SJSA1 (cell line): ENCODE measurements at places on chromosomes 11 and 22.

DNA sequence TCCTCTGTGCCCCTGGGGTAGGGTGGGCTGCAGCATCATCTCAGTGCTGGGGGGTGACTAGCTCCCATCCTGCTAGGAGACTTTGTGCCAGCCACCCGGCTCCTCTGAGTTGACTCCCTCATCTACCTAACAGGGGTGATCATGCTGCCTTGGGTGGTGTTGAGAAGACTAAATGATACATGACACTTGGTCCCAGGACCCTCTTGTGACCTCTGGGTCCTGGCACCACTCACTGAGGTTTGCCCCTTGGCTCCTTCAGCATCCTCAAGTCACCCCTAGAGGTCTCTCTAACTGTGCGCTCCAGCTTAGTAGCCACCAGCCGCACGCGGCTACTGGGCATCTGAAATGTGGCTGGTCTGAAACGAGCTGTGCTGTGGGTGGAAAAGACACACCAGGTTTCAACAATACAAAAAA, 72.1 kb downstream of the LRRC32 start:
- no peak overlapping the region for H3K4me3 ChIP-seq
- DNase-seq = peak; percentile 48
- H3K27ac ChIP-seq = peak overlapping the region; percentile 49
- no peaks in the 10 kb centered on the region for H3K36me3 ChIP-seq
- H3K27me3 ChIP-seq = no peaks in the 10 kb centered on the region

GRCh38 chr11:35907648-35908431, 36.0 kb upstream of the LDLRAD3 start:
- no peaks in the 10 kb centered on the region for H3K27me3 ChIP-seq
- peaks cover 54% of the 10 kb centered on the region for H3K4me1 ChIP-seq
- peak; percentile 68 for DNase-seq
- no peak overlapping the region for H3K4me3 ChIP-seq
- no peaks in the 10 kb centered on the region for H3K36me3 ChIP-seq
- H3K27ac ChIP-seq = 0 out of 2 replicates have a peak overlapping the region, but pooled peaks have one; percentile 23

- no peak within 1 kb of the TSS for H3K4me3 ChIP-seq
- no peak for DNase-seq
Measured at GRCh38 chr11:60866911-60867870, at the start of gene ZP1. Gene ZP1 (plus strand): TSS chr11:60867542. CDS start chr11:60867562, 20 bp downstream.

DNA sequence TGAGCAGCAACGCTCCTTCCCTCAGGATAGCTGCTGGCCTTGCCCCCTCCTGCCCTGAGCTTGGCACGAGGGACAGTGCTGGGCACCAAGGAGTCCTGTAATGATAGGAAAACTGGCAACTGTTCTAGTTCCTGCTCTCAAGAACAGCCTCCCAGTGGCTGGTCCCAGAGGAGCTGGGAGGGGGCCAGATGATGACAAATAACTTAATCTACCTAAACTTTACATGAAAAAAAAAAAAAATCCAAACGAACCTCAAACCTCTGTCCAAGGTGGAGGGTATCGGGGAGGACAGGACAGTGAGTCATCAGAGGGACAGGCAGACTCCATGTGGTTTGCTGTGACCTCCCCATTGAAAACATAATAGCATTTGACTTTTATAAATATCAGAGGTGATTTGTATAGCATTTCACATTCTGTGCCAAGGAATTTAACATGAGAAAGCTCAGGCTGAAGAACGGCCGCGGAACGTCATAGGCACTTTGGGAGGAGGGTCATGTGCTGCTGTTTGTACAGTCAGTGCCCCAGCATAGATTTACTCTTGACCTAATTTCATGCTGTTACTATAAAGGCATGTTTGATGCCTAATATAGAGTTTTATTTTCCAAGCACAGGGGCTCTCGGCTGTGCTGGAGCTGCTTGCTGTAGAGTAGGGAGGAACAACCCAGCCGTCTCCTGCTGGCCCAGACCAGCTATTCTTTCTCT, 98.2 kb upstream of the NNMT start:
- H3K27me3 ChIP-seq = no peaks in the 10 kb centered on the region
- DNase-seq = no peak
- no peak overlapping the region for H3K4me3 ChIP-seq
- H3K36me3 ChIP-seq = no peaks in the 10 kb centered on the region
- H3K27ac ChIP-seq = no peak overlapping the region

GRCh38 chr22:25120093-25120561, 79.5 kb upstream of the CRYBB3 start:
- no peak overlapping the region for H3K4me3 ChIP-seq
- no peak for DNase-seq
- H3K36me3 ChIP-seq = no peaks in the 10 kb centered on the region
- no peaks in the 10 kb centered on the region for H3K27me3 ChIP-seq
- H3K4me1 ChIP-seq = no peaks in the 10 kb centered on the region

- H3K27ac ChIP-seq = no peak overlapping the region
- H3K4me1 ChIP-seq = no peaks in the 10 kb centered on the region
- no peaks in the 10 kb centered on the region for H3K27me3 ChIP-seq
- DNase-seq = no peak
- H3K36me3 ChIP-seq = no peaks in the 10 kb centered on the region
- no peak overlapping the region for H3K4me3 ChIP-seq
Measured at GRCh38 chr11:110892741-110893285, 180.6 kb upstream of the ARHGAP20 start.

DNA sequence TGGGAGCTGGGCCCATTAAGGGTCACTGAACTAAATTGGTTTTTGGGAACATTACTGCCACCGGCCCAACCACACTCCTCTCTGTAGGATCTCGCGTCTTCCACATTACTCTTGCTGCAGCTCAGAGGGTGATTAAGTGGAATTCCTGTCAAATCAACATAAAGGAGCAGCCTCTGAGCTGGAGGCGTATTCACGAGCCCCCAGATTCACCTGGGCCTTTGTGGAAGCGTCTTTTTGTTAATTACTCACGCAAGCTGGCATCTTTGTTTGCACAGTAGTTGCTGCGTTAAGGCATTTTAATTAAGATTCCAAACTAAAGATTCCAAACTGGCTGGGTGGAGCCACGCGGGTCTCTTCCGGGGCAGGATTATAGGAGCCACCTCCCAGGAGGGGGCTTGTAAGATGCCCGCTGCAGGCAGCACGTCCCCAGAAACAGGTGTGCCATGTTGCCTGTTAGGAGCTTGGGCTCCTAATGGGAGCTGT, 21.5 kb upstream of the RFPL3 start:
- no peaks in the 10 kb centered on the region for H3K36me3 ChIP-seq
- no peaks in the 10 kb centered on the region for H3K4me1 ChIP-seq
- H3K27ac ChIP-seq = no peak overlapping the region
- no peak overlapping the region for H3K4me3 ChIP-seq

GRCh38 chr11:44600839-44601383, 35.4 kb downstream of the CD82 start:
- H3K4me3 ChIP-seq = no peak overlapping the region
- no peak overlapping the region for H3K27ac ChIP-seq
- no peak for DNase-seq
- no peaks in the 10 kb centered on the region for H3K27me3 ChIP-seq

- no peak overlapping the region for H3K4me3 ChIP-seq
- peak; percentile 87 for DNase-seq
- peaks cover 56% of the 10 kb centered on the region for H3K4me1 ChIP-seq
- peak overlapping the region; percentile 69 for H3K27ac ChIP-seq
- peaks cover 87% of the 10 kb centered on the region for H3K36me3 ChIP-seq
Measured at GRCh38 chr11:35180317-35181233, 41.6 kb downstream of the CD44 start.

DNA sequence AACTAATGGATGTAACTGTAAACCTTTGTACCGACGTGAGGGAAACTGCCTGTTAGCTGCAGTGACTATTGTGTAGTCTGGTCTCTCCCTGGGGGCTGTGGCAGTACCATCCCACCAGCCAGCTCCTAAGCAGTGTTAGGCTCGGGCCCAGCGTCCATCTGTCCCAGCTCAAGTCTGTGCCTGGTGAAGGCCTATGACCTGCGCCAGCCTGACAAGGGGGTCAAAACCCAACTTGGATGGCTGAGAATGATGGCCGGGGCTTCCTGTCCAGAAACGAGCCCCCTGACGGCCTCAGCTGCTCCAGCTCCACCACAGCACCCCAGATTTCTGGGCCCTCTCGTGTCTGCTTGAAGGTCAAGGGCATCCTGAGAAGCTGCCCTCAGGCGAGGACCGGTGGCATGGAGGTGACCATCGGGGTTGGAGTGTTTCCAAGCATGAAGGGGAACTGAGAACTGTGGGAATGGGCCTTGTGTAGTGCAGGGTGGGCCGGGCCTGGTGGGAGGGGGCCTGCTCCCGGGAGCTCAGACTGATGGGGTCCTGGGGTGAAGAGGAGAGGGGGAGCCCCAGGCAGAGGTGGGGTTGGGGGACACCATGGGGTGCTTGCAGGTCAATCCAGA, 14.3 kb upstream of the SPI1 start:
- DNase-seq = no peak
- no peak overlapping the region for H3K4me3 ChIP-seq
- no peaks in the 10 kb centered on the region for H3K36me3 ChIP-seq
- H3K4me1 ChIP-seq = peaks cover 15% of the 10 kb centered on the region
- H3K27me3 ChIP-seq = no peaks in the 10 kb centered on the region
- no peak overlapping the region for H3K27ac ChIP-seq

GRCh38 chr11:117799634-117800033, 2.6 kb upstream of the DSCAML1 start:
- H3K27me3 ChIP-seq = peaks cover 10% of the 10 kb centered on the region; the same call in 1 of the 2 replicates
- no peak for DNase-seq
- H3K4me3 ChIP-seq = no peak overlapping the region
- H3K27ac ChIP-seq = no peak overlapping the region

DNA sequence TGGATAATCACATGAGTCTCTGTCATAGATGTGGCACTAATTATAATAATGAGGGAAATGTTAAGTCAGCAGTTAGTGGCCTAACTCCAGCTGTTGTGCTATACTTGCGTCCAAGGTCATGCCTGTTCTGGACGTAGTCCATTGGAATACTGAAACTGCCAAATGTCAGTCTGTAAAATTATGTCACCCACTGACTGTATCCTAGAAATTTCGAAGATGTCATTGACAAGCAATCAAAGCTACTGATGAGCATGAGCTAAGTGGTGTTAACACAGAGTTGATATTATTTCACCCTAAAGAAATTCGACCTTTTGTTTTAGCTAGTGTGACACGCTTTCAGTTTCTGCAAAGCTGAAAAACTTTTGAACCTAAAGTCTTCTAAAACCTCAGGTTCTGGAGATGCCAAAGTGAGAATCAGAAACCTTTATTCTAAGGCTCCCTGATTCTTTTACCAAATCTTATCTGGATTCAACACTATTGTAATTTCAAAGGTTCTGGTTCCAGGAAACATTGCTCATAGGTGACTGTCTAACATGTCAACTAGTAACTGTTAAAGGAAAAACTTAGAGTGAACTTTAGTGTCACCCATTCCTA, 14.9 kb upstream of the ME3 start:
- no peaks in the 10 kb centered on the region for H3K36me3 ChIP-seq
- DNase-seq = no peak
- no peak overlapping the region for H3K27ac ChIP-seq
- peaks cover 14% of the 10 kb centered on the region for H3K4me1 ChIP-seq

- no peak overlapping the region for H3K27ac ChIP-seq
- DNase-seq = no peak
- no peaks in the 10 kb centered on the region for H3K36me3 ChIP-seq
- H3K4me3 ChIP-seq = no peak overlapping the region
- H3K4me1 ChIP-seq = no peaks in the 10 kb centered on the region
Measured at GRCh38 chr11:61120099-61120705, 17.9 kb downstream of the CD5 start.

DNA sequence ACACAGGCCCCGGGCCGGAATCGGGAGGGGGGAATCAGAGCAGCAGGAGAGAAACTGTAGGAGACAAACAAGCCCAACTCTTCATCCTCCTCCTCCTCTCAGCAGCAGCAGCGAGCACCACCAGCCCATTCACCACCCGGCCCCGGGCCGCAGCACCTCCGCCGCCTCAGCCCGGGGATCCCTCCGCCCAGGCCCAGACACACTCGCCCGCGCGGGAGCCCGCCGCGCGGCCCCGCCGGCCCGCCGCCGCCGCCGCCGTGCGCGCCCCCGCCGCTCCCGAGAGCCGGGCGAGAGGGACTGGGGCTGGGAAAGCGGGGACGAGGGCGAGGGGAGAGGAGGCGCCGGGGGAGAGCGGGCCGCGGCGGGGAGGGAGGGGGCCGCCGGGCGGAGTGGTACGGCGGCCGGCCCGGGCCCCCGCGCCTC, at the start of gene PHF21A:
PHF21A (minus strand) TSS at position 154 of the 423 bp plus-strand sequence. CDS start 37,235 bp downstream, outside the sequence.
- no peak for DNase-seq
- peaks cover 9% of the 10 kb centered on the region for H3K4me1 ChIP-seq
- no peaks in the 10 kb centered on the region for H3K27me3 ChIP-seq
- H3K36me3 ChIP-seq = 0 out of 2 replicates have a peak, but pooled peaks cover 3% of the 10 kb centered on the region

- H3K27ac ChIP-seq = no peak overlapping the region
- H3K36me3 ChIP-seq = peaks cover 74% of the 10 kb centered on the region
- no peak for DNase-seq
- H3K4me3 ChIP-seq = no peak overlapping the region
- H3K27me3 ChIP-seq = no peaks in the 10 kb centered on the region
Measured at GRCh38 chr11:68173926-68174325, 39.2 kb downstream of the KMT5B start.

DNA sequence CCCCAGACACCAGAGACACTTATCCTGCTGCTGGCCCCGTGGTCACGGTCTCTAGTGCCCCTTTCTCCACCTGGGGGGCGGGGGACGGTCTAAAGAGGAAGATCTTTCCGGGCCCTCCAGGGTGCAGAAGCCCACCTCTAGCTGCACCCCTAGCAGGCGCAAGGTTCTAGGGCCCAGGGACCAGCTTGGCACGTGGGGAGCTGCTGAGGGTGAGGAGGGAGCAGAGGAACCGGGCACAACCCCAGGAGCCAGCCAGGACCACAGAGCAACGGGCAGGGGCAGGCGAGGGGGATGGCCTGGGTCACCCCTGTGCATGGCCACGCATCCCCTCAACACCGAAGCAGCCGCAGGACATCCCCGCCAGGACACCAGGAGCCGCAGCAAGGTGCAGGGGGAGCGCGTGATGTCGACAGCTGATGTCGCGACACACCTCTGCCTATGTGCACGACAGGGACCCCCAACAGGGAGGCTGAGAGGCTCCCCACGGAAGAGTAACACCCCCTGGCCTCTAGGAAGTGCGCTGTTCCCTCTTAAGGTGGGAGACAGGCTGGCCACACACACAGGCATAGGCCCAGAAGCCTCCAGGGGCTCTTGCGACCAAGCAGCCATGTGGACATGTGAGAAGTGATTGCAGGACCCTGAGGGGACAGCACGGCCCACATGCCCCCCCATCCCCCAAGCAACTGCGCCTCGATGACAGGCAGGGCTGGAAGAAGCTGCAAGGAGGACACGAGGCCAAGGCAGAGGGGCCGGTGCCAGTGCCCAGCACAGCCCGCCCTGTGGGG, 5.1 kb downstream of the LRFN4 start:
- H3K27ac ChIP-seq = no peak overlapping the region
- no peak for DNase-seq
- H3K27me3 ChIP-seq = no peaks in the 10 kb centered on the region
- H3K4me1 ChIP-seq = peaks cover 7% of the 10 kb centered on the region
